Hematopoietic multipotent progenitor cell treated with erythropoietin and hydrocortisone succinate and interleukin-3 and kit ligand, for 15 days (in vitro differentiated cells): ENCODE measurements at places on chromosomes 7 and 10.

GRCh38 chr10:24462889-24463552, 254.1 kb downstream of the KIAA1217 start:
- DNase-seq, result no peak

- no peak for DNase-seq
These were observed 10.8 kb upstream of the POLM start for GRCh38 chr7:44093102-44093641.

DNA sequence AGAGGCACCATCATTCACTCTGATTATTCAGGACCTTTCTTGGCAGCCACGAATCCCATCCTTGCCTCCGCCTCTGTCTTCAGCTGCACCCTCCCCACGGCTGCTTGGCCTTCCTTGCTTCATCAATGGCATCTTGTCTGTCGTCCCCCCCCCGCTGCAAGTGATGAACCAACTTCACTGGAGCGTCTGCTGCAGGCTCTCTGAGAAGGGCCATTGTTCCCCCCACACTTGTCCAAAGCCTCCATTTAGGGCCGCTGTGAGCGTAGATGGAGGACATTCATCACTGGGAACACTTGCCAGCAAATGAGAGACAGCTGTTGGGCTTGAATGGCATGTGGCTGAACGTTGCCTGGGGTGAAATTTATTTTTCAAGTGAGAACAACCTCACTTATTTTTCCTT, 20.1 kb downstream of the AFAP1L2 start:
- no peak for DNase-seq

DNA sequence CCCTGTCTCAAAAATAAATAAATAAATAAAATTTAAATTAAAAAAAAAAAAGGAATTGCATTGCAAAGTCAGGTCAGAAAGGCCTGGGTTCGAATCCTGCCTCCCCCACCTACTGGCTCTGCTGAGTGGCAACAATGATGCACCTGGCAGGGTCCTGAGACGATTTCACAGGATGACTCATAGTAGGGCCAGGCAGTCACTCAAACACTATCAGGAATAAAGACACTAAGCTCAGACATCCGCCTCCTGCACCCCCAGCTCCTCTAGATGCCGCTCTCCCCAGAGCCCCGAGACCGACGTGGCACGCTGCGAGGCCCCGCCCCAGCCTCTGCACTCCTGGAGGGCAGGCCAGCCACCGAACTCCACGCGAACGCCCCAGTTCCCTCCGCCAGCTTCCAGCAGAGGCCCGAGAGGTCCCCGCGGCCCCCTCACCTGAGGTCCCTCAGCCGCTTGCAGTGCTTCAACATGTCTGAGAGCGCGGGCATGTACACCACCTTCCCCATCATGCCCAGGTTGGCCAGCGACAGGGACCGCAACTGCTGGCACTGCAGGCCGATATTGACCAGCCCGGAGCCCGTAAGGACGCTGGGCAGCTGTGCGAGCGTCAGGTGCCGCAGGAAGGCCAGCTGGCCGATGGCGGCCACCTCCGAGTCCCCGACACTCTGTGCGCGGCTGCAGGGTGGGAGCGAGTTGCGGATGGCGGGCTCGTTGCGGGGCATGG, 76.6 kb upstream of the TNRC18 start:
- DNase-seq, result no peak

DNA sequence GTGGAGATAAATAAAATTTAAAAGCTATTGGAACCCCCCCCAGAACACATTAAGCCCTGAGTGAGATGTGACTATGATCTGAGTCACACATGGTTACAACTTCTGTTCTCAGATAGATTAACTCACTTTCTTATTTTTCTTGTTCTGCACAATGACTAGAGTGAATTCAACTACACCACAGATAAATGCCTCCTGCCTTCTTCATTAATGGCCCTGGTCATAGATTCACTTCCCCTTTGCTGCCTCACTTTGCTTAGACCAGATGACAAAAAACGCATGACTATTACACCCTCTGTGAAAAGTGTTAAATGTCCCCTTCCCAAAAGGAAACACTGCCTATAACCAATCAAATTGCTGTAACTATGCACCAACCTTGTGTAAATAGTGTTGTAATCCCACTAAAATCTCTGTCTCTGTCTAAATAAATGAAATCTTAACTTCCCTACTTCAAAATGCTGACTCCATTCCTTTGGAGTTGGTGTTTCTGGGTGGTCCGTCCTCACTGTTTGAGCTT, 49.4 kb downstream of the AKR1D1 start:
- no peak for DNase-seq

GRCh38 chr10:97724341-97724941, 10.9 kb downstream of the MARVELD1 start:
- no peak for DNase-seq

GRCh38 chr10:119209035-119209735, 1.8 kb downstream of the GRK5 start:
- peak; percentile 50 for DNase-seq

GRCh38 chr10:118241229-118242137, 100.6 kb downstream of the FAM204A start:
- peak; percentile 65 for DNase-seq

- DNase-seq, result no peak
These were observed 101.4 kb downstream of the INSYN2A start for GRCh38 chr10:127094984-127095383.

GRCh38 chr7:22016507-22016906, 70.8 kb upstream of the CDCA7L start:
- no peak for DNase-seq

DNA sequence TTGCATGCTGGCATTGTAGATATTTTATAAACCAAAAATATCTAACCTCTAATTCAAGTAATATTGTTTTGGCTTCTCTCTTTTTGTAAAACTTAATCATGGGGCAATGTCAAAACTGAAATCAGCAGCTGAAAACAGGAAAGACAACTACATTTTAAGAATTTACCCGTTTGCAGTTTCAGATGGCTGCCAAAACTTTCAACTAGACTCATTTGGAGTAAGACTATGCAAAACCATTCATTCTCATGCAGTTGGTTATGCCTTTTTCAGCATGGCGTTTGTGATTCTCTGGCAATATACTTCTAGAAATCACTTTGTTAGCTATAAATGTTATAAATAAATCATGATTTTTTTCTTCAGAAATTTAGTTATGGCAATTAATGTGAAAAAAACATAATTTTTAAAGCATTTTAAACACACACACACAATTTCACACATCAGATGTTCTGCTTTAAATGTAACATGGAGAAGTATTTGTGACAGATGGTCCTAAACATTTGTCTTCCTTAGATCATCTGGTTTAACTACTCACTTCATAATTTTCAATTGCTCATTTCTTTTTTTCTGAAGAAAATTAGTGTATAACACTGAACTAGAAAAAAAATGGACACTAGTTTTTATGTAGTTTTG, 116.4 kb downstream of the ITGB8 start:
- DNase-seq, result no peak

GRCh38 chr7:41183741-41184140, 519.1 kb downstream of the INHBA start:
- no peak for DNase-seq

DNA sequence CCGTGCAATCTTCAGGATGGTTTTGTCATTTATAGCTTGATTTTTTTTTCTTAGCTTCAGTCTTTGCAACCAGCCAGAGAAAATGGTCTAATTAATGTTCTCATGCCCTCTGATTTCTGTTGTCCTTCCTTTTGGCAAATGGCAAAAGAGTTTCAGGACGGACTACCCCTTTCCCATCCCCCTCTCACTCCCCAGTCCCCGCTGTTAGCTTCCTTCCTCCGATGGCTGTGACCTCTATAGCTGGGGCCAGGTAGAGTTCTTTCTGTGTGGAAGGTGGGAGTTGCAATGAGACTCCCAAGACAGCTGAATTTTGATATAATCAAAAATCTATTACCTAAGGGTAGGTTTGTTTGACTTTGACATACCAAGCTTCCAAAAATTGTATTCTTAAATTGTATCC, 362.0 kb downstream of the PAXIP1 start:
- no peak for DNase-seq

DNA sequence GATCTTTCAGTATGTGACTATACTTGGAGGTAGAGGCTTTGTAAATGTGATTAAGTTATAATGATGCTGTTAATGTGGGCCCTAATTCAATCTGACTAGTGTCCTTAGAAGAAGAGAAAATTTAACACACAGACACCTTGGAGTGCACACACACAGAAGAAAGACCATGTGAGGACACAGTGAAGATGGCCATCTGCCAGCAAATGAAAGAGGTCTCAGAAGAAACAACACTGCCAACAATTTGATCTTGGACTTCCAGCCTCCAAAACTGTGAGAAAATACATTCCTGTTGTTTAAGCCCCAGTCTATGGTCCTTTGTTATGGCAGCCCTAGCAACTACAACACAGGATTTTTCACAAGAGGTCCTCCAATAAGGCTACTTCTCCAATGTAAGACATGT, 120.9 kb upstream of the ABCB5 start:
- no peak for DNase-seq

DNA sequence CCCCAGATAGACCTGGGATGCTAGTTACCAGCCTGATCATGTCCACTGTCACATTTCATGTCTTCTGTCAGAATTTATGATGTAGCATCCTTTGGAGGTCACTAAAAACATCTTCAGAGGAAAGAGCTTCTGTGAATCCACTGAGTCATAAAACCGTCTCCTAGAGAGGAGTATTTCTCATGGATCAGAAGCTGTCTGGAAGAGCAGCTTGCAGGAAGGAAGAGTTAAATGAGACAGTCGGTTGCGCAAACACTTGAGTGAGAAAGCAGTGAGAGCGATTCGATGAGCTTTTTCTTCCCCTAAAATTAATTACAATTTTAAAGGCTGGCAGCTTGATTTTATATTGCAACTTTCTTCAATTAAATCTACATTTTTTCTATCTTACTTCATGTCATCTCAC, 47.2 kb upstream of the WDR11 start:
- DNase-seq, result no peak

- no peak for DNase-seq
These were observed 269.4 kb upstream of the ETV1 start for GRCh38 chr7:14258861-14259260.

- no peak for DNase-seq
These were observed 28.1 kb upstream of the UNCX start for GRCh38 chr7:1204460-1205140.

DNA sequence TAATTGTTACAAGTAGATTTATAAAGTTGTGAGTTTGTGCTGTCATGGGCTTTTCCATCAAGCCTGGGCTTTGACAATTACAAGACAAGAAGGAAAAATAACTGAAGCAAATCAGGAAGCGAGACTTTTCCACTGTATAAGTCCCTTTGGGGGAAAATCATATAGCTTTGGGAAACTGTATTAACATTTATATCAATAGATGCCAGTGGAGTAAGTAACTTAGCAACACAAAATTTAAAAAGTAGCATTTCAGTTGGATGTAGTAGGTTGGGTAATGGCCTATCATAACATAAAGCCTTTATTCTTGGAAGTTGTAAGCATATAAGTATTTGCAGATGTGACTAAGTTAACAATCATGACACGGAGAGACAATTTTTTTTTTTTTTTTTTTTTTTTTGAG, 931.1 kb downstream of the CNTNAP2 start:
- no peak for DNase-seq

GRCh38 chr7:25095516-25096345, 29.3 kb downstream of the CYCS start:
- DNase-seq, result no peak

DNA sequence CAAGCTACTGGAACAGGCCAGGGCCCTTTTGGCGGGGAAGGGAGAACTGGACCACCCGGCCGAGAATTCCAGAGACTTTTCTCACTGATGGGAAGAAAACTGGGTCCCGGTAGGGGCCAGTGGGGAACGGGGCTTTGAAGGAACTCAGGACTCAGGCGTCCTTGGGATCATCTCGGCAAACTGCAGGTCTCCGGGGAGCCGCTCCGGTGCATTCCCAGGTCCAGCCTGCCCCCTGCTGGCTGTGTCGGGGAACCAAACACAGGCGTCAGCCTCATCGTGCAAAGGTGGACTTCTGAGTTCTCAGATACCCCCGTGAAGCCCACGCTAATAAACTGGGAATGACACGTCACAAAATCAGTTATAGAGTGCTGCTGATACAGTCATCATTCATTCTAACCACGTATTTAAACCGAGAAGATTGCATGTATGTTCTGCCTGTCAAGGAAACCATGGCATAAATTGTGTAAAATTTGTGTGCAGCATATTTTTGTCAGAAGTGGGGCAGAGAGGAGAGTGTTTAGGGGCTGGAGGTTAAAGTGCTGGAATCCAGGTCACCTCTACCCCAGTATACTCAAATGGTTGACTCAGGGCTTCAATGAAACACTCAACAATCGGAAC, 76.1 kb upstream of the CPXM2 start:
- DNase-seq, result peak; percentile 19

GRCh38 chr10:93652857-93653256, 40.5 kb downstream of the PDE6C start:
- DNase-seq, result no peak

DNA sequence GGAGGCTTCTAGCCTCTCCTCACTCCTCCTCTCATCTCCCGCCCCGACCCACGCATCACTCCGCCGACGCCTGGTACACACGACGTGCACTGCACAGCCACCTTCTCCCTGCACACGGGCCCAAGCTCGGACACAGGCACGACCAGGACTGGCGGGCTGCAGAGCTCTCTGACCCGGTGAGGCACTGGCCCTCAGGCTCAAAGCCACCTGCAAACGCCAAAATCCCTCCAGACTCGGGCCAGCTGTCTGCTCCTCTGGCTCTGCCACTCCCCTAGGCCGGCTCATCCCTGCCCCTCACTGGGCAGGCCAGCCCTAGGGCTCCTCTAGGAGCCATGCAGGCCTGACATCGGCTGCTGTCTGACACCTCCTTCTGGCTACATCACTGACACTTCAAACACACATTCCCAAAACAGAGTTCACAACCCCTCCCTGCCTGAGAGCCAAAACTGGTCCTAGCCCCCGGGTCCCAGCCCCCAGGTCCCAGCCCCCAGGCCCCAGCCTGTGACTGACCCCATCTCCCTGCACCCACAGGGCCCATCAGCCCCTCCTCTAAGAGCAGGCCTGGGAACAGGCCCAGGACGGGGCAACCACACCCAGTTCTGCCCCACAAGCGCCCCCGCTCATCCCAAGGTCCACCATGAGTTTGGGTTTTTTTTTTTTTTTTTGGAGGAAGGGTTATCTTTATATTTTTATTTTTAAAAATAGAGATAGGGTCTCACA, 35.1 kb downstream of the MAD1L1 start:
- DNase-seq, result no peak

- no peak for DNase-seq
These were observed 166.9 kb upstream of the WDR11 start for GRCh38 chr10:120684226-120684625.

GRCh38 chr7:124364283-124364682, 331.4 kb upstream of the TMEM229A start:
- DNase-seq, result no peak

DNA sequence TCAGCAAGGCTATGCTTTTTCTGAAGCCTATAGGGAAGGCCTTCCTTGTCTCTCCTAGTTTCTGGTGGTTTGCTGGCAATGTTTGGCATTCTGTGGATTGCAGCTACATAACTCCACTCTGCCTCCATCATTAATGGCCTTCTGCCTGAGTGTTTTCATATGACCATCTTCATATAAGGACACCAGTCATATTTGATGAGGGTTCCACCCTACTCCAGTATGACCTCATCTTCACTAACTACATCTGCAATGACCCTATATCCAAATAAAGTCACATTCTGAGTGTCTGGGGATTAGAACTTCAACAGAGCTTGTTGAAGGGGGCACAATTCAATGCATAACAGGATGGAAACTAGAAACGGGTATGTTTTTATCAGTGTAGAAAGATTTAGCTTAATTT, 22.1 kb downstream of the CAV1 start:
- no peak for DNase-seq

GRCh38 chr10:74582566-74582965, 243.8 kb upstream of the KAT6B start:
- DNase-seq, result no peak

GRCh38 chr10:29142516-29143314, 146.2 kb upstream of the LYZL1 start:
- DNase-seq, result peak; percentile 5

GRCh38 chr7:119825091-119825655, 447.8 kb upstream of the KCND2 start:
- DNase-seq, result no peak
